Amniotic stem cell (primary cell): ENCODE measurements at places on chromosomes 12 and 14.

GRCh38 chr14:23828616-23829015 is 125.0 kb upstream of the DHRS4 start:
- no peak for DNase-seq

GRCh38 chr12:54386403-54387113 is 2.0 kb upstream of the ZNF385A start:
- DNase-seq: no peak

DNA sequence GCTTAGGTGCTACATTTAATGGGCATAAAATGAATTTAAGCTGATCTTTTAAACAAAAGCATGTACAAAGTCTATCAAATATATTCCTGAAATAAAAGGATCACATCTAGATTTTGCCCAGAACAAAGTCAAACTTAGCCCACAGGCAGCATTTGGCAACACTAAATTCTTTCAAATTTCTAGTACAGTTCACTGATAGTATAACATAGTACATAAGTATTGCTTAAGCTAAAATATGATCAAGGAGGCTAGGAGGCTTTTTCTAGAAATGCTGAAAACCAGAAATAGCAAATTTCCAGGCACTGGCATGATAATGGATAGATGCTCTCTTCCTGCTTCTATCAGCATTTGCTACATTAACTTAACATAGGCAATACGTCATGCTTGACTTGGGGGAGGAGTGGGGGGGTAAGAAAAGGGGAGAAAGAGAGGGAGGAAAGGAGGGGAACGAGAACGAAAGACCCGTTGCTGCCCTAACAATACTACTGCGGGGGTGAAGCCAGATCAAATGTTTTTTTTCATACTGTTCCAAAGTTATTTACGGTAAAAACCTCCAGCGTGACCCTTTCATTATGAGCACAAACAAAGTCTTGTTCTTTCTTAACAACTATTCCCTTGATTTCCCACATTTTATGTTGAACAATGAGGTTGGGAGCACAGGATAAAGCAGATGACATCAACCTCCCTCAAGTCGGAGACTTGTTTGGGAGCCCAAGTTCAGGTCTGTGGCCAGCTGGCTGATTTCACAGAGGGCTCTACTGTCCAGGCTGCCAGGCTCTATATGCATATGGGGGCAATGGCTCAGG is 10.6 kb downstream of the TMED10 start:
- no peak for DNase-seq

DNA sequence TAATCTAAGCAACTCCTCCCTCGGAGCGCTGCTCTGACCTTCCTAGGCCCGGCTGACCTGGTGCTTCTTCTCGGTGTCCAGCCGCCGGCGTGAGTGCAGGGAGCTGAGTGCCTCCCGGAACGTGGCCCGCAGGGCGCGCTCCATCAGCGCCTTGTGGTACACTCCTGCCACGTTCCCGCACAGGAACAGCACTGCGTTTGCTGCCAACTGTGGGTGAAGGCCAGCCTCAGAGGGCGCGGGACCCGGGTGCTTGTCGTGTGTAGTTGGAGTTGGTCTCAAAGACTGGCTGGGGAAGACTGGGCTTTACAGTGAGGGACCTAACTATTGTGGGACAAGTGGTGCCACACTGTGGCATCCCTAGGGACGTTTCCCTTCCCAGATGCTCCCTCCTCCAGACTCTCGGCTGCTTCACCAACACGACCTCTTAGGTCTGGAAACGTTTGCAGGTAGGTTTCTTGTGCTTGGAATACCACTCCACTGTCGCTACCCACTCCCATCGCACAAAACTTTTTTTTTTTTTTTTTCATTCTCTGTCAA is 3.1 kb downstream of the ADCY4 start:
- DNase-seq: no peak

DNA sequence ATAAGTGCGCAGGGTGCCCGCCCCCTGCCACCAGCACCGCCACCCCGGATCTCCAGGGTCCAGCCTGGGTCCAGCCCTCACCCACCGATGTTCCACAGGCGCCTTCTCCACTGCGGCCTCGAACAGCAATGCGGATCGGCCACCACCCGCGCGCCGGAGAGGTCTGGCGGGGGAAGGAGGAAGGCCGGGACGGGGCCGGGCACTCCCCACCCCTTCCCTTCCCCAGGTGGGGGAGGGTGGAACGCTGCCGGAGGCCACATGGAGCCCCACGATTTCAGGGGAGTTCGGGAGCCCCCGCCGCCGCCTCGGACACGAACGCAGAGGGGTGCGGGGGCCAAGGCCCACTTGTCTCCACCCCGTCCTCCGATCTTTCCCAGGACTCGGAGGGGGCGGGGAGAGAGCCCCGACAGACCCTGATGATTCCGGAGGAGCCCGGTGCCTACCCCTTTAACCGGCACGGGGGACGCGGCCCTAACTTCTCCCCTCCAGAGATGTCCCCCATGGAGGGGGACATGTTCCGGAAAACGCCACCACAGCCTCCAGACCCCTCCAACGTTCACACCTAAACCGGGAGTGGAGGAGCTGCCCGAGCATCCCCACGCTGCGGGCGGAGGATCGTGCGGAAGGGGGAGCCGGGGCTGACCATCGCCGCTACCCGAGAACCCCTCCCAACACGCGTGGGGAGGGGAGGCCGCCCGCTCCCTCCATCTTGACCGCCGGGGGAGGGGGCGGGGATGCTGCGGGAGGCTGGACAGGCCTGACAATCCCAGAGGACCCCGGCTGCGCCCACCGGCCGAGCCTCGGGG is 1.1 kb downstream of the ATXN2 start:
- DNase-seq: no peak

DNA sequence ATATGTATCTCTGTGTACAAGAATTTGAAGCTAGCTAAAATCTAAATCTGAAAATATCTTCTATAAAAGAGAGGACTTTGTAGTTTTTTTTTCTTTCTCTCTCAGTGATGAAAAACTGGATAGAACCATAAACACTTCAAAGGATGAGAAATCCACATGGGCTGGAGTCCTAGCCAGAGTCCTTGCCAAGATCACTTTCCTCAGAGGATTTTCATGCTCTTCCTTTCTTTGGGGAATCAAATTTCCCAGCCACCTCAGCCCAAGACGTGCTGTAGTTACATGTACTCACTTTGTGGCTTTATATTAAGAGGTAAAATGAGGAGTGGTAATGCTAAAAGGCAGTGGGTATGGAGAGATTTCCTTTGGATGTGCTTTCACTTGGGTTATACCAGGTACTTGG is 110.3 kb downstream of the SLC38A1 start:
- DNase-seq: no peak

DNA sequence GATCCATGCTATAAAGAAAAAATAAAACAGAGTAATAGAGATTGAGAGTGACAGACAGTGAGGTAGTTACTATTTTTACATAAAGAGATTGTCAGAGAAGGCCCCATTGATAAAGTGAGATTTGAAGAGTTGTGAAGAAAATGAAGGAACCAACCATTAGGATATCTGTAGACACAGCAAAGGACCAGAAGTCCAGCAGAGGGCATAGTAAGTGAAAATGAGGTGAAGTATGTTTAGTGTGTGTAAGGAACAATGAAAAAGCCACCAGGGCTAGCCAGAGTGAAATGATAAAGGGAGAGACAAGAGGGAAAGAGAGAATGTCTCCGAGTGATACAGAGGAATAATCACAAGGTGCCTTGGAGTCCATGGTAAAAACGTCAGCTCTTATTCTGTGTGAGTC is 411.0 kb downstream of the NELL2 start:
- no peak for DNase-seq

DNA sequence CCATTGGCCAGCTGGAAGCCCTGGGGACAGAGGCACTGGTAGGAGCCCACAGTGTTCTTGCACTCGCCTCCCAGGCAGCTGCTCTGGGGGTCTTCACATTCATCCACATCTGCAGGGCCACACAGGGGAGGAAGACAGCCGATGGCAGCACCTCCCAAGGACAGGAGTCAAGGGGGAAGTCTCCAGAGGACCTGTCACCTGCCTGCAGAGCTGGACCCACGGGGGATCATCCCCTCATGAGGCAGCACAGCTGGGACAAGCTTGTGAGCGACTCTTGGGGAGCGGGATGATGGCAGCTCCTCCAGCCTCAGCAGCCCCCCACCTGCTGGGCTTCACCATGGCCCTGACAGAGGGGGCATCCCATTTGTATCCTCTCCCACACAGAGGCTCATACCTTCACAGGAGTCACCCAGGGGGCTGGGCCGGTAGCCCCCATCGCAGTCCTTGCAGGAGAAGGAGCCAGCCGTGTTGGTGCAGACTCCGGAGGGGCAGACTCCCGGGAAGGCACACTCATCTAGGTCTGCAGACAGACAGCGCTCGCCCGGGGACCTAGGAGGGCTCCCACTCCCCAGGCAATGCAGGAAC is 15.4 kb downstream of the ISCA2 start:
- DNase-seq: no peak

DNA sequence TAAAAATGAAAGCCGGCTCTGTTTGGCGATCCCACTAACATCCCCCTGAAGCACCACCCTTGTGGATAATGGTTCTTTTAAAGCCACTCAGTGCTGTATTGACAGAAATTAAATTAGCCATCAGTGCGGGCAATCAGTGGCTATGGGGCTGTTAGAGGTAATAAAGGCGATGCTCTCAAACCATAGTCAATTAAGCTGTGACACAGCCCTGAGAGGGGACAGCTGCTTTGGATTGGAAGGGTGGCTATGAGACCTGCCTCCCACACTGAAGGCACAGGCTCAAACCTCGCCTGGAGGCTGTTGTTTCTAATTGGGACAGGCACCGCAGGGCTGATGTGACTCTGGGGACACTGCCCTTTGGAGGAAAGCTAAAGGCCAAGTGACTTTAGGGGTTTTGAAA is 562.2 kb downstream of the VRK1 start:
- no peak for DNase-seq

DNA sequence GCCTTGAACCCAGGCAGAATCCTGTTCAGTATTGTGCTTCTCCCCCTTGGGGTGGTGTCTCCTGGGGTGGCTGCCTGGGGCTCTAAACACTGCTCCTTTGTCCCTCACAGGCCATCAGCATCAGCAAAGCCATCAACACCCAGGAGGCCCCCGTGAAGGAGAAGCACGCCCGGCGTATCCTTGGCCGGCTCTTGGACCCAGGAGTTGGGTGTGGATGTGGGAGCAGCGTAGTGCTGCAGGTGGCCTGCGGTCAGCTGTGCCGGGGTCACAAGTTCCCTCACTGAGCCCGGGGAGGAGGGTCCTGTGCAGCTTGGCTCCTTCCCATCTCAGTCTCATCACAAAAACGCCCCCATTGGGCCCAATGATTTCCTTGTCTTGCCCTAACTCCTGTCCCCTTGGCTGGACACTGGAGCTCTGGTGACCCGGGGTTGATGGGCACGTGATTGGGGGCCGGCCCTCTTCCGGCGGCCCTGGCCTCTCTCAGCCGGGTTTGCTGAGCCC is 12.7 kb downstream of the HIP1R start:
- DNase-seq: no peak

GRCh38 chr14:66677780-66678179 is 169.8 kb downstream of the GPHN start:
- DNase-seq: no peak

DNA sequence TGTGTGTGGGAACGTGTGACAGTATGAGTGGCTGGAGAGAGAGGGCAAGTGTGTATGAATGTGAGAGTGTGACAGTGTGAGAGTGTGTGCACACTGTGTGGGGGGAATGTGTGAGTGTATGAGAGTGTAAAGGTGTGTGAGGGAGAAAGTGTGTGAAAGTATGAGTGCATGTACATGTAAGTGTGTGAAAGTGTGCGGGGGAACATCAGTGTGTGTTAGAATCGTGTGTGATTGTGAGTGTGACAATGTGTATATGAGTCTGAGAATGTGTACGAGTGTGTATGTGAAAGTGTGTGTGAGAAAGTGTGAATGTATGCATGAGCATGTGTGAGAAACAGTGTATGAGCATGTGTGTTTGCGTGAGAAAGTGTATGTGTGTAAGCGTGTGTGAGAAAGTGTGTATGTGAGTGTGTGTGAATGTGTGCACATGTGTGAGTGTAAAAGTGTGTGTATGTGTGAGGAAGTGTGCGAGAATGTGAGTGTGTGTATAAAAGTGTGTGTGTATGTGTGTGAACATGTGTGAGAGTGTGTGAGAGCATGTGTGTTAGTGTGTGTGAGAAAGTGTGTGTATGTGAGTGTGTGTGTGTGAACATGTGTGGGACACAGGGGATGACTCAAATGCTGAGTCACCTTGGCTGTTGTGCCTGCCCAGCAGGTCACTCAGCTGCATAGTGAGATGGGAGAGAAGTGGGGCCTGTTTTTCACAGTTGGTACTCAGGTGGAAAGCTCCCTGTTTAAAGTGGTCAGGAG is 220.5 kb upstream of the TBX3 start:
- DNase-seq: no peak

- no peak for DNase-seq
These were observed at the start of gene AQP6 for GRCh38 chr12:49972641-49973360. AQP6 (plus strand) TSS chr12:49972947; CDS start chr12:49973174, 227 bp downstream.

DNA sequence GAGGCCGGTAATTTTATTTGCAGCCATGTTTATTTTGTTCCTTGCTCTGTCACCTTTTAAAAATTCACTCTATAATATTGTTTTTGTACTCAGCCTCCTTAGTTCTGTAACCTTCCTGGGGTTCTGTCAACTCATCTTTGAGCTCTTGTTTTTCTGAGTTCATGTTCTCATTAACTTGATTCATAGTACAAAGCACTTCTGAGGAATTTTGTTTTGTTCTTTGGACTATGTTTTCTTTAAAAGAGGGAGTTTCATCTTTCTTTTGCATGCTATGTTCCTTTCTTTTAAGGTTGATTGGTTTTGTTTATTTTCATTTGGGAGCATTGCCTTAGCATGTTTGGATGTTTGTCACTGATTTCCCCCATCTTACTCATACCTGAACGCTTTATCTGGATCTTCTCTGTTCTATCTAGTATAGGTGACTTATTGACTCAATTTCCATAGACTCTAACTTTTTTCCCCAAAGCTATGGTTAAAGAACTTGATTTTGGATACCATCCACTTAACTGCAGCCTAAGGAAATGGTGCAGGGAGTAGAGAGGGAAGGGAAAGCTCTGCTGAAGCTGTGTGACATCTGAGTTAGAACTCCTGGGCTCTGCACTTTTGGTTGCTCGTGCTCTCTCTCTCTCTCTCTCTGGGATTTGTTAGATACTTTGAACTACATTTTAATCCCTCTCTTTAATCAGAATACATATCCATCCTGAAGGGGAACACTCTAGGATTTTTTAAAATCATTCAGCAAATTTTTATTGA is 268.5 kb downstream of the PAWR start:
- no peak for DNase-seq

- DNase-seq: no peak
These were observed 462.0 kb upstream of the SYT1 start for GRCh38 chr12:78402366-78403134.

GRCh38 chr14:93895023-93895604 is 32.0 kb upstream of the FAM181A start:
- DNase-seq: no peak
